Activated CD4-positive, CD25-positive, alpha-beta regulatory T cell (primary cell): ENCODE measurements at places on chromosomes 16 and 17.

- no peak for DNase-seq
Measured at GRCh38 chr16:23564575-23565363, 7.2 kb downstream of the UBFD1 start.

GRCh38 chr17:73045724-73046123 is 46.8 kb downstream of the SLC39A11 start:
- DNase-seq, result no peak

DNA sequence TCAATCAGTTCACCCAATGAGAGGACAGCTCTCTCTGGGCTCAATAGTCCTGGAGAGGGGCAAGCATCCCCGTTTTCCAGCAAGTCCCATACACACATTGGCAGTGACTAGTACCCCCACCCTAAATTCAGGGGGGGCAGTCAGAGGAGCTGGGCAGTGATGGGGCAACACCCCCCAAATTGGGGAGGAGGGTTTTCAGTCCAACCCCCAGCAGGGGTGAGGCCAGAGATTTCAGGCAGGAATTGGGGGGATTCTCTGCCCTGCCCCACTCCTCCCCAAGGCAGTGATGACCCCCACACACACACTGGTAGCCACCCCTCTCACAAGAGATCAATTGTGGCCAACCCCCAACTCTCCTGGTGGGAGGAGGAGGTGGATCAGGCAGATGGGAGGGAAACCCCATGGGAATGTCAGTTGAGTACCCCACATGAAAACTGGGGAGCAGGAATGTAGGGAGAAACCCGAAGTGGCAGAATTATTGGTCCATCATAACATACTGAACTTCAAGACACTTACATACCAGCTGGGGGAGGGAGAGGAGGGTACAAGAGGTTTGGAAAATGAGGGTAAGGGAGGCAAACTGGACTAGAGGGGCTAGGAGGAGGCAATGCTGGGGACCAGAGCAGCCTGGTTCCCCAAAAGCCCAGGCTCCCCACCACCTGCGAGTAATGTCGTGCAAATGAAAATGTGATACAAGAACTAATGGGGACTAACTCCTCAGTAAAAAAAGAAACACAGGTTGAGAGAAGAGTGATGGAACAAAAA is 3.1 kb downstream of the VAMP2 start:
- no peak for DNase-seq

DNA sequence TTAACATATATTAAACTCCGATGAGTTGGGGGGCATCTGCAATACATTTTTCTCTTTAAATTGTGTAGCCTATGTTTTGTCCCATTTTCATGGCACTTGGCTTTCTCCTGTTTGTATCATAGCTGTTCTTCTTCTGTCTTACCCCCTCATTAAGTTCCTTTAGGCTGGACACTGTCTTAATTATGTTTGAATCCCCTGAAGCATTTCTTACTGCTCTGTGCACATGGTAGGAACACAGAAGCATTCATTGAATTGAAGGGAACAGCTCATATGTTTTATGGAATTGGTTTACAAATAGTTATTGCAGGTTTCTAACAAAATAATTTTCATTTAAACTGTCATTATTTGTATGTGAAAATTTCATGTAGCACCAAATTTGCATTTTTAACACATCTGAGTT is 176.8 kb downstream of the TANC2 start:
- DNase-seq, result no peak

GRCh38 chr17:77061669-77062068 is 79.1 kb upstream of the SEC14L1 start:
- no peak for DNase-seq

DNA sequence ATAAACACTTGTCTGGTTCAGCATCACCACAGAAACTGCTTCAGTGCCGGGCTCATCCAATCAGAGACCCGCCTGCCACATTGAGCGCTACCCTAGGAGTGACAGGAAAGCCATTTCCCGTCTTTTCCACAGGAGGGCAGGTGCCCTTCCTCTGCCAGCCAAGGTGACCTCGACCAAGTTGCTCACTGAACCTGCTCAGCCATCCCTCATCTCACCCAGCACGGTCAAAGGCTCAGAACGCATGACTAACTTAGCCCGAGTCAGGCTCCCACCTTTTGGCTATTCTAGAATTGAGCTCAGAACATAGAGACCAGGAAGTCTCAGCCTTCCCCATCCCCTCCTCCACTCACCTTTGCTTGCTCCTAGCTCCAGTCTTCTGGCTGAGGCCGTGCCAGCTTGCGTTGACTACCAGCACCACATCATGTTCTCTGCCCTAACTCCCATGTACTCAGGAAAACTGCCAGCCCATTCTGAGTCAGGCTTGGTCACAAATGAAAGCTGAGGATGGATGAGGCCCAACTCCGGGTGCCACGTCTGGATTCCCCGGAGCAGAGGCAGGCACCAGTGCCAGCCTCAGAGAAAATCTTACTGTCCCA is 15.6 kb downstream of the MRPS23 start:
- no peak for DNase-seq

DNA sequence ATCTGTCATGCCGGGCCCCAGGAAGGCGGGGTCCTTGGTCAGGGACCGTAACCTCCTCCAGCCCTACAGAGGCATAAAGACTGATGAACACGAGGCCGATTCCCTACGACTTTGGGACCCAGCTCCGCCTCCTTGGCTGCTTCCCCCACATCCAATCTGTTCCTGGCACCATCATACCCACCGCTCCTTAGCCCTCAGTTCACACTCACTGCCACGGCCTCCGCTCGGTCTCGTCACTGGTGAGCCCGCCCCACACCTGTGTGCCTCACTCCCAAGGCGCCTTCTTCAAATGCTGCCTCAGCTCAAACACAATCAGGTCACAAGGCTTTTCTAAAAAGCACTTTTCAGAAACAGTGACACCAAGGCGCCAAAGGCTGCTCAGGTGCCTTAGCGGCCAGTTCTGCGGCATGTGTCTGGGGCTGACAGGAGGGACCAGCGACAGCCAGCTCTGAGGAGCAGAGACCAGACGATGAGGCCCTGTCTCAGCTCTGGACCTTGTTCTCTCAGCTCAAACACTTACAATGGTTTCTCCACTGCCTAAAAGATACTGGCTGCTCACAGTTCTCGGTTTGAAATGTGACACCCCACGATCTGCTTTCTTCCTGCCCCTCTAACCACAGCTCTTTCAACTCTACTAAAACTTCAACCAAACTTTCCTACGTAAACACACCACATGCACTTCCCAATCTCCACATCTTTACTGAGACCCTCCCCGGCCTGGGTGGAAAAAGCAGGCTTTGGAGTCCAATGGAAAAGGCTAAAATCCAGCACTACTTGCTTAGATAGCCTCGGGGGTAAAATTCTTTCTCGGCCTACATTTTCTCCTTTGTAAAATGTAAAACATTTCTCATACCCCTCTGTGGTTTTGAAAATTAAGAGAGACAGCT is 33.2 kb downstream of the CYB5D2 start:
- DNase-seq, result no peak

DNA sequence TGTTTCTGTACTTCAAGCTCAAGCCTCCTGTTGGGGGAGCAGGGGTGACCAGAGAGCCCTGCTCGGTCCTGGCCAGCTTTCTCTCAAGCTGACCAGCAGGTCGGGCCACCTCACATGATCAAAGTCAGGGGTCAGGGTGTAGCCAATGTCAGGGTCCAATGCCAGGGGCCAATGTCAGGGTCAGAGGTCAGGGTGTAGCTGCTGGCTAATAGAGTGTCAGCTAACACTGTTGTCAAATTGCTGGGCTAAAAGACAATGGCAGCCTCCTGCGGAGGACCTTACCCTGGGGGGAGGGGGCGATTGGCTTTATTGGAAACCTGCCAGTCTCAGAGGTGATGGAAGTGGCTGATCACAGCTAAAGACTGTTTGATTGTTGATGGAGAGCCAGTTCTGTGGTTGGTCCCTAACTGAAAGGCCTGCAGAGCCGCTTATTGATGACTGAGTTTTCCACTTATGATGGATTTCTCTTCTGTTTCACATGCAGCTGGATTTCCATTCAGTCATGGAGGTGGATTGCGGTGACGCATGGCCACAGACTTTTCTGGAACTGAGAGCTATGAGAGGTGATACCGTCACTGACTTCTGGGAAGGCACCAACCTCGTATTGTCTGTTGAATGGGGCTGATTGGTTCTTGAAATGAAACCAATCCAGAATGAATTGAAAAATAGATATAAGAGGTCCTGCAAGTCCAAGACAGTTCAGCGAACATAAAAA is 97.4 kb upstream of the ZFHX3 start:
- DNase-seq, result no peak

DNA sequence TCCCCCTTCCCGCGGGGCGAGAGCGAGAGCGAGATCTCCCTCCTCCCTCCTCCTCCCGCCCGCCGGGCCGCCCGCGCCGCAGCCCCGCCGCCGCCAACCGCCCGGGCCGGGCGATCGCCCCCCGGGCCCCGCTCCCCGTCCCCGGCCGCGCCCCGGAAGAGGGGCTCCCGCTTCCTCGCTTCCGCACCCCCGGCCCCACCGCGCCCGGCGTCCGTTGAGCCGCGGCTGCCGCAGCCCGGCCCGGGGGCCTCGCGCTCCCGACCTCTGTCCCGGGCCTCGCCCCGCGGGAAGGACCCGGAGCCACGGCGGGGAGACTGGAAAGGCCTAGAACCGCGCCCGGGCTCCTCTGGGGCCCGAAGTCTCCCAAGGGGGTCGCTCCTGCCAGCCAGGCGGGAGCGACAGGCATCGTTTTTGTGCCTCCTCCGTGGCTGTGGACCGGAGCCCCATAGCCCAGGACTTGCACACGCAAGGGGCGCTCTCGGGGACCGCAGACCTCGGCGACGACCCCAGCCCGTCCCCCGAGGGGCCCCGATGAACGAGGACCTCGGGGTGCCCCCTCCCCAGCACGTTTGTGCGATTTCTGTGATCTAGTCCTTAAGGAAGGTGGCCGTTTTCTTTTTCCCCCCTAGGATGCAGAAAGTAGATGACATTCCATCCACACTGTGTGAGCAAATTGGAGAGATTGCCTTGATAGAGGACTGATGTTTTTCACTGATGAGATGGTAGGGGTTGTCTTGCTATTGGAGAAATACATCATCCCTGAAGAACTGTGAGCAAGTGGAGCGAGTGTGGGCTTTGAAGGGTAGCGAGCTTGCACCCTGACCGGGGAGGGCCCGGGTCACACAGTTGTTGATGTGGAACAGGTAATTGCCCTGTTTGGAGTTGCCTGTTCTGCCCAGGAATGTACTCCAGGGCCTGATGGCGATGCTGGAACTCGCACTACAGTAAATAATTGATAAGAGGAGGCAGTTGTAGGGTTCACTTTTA is 611 bp downstream of the BANP start:
- no peak for DNase-seq

DNA sequence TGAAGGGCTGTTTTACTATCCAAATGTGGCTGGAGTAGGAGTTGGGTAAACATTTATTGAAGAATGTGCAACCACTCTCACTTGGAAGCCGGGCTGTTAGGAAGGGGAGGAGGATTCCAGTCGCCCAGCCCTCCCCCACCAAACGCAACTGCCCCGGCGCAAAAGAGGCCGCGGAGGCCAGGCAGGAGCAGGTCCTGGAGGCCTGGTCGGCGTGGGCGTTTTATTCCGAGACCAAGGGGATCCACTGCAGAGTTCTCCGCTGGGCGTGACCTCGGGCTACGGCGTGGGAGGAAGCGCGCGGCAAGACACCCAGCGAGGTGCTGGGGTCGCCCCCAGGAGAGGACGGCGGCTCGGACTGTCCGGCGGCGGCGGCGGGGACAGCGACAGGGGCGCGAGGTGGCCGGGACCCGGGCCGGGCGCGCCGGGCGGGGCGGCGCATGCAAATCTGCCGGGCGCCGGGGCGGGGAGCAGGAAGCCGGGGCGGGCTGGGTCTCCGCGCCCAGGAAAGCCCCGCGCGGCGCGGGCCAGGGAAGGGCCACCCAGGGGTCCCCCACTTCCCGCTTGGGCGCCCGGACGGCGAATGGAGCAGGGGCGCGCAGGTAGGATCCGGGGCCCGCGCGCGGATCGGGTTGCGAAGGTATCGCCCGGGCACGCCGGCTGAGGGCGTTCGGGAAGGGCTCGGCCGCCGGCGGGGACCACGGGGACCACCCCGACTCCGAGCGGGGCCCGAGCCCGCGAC is at the start of gene IL4R:
IL4R (plus strand) TSS at position 553 of the 739 bp plus-strand sequence. CDS start 26,230 bp downstream, outside the sequence.
- no peak for DNase-seq

GRCh38 chr17:80129006-80129565 is 17.8 kb downstream of the EIF4A3 start:
- no peak for DNase-seq

DNA sequence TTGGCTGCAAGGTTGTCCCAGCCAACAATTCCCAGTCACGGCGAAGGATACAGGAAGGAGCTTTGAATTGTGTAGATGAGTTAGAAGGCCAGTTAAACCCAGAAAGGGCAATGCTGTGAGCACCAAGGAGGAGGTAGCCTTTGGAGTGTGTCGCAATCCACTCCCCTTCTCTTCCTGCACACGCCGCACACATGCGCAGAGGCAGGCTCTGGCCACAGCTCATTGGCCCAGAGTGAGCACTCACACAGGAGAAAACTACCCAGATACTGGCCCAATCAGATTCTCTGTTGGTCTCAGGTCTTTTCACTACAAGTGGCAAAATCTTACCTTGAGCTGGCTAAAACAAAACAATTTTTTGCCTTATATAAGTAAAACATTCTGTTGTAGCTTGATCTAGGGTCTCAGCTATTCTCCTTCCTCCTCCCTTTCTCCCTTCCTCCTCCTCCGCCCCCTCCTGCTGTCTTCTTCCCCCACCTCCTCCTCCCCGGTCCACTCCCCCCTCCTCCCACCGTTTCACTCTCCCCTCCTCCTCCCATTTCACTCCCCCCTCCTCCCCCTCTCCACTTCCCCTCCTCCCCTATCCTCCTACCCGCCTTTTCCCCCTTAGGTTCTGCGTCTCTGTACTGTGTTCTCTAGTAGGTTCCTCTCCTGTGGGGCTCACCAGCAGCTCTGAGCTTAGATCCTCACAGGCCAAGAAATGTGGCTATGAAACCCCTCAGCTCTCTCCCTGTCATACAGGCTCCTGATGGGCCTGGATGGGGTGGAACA is 344.9 kb downstream of the CPPED1 start:
- DNase-seq, result peak; percentile 8

GRCh38 chr16:2056077-2056476 is 8.3 kb downstream of the TSC2 start:
- no peak for DNase-seq

GRCh38 chr17:4161192-4161966 is 18.4 kb downstream of the CYB5D2 start:
- DNase-seq, result no peak

DNA sequence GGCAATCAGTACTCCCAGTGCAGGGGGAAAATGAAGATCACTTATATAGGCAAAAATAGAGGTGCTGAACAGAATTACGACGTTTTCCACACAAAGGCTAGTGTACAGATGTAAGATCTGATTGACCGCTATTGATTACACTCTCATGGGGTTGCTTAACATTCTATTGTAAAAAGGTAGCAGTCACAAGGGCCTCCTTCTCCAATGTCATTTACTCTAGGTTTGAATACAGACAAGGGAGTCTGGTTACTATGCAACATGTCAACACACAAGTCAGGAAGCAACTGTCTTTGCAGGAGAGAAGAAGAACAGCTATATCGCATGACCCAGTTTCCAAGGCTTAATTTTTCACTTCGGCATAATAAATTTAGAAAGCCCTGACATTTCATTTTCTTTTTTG is 7.9 kb downstream of the KRT37 start:
- no peak for DNase-seq

DNA sequence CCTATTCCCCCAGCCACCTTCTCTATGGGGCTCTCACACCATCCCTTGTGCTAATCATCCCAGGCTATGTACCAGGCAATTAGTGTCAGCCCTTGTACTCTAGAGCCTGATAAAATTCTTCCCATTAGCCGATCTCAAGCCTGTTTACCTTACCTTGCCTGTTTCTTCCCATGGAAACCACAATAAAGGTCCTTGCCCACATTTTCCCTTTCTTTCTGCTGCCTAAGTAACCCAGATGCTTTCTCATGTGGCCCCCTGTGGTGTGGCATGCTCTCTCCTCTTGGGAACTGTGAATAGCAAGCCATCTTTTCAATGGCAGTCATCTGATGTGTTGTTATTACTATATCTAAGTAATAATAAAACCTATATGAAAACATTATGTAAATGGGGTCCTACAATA is 265.8 kb upstream of the ELAC2 start:
- DNase-seq, result no peak
